ENCODE measurements at places on chromosomes 12 and 14. TPM values are rescaled to one million over a fixed set of nuclear protein-coding genes. Genes with fewer than 3 reads are reported as not detected.

DNA sequence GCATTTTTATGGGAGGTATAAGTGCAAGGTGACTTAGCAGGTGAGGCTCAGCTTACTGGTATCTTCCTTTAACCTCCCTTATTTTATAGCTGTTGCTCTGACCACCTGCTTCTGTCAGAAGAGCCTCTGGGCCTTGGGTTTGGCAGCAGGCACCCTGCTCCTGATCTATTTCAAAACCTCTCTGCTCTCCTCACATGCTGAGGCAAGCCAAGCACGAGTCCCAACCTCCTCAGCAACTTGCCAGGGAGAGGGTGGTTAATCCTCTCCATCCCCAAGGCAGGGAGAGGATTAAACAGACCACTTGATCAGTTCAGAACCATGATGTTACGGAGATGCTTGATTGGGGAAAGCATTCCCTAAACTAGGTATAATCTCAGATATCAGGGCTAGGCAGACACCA, 5.4 kb downstream of the PLEKHH1 start:
- no peak for ATAC-seq

DNA sequence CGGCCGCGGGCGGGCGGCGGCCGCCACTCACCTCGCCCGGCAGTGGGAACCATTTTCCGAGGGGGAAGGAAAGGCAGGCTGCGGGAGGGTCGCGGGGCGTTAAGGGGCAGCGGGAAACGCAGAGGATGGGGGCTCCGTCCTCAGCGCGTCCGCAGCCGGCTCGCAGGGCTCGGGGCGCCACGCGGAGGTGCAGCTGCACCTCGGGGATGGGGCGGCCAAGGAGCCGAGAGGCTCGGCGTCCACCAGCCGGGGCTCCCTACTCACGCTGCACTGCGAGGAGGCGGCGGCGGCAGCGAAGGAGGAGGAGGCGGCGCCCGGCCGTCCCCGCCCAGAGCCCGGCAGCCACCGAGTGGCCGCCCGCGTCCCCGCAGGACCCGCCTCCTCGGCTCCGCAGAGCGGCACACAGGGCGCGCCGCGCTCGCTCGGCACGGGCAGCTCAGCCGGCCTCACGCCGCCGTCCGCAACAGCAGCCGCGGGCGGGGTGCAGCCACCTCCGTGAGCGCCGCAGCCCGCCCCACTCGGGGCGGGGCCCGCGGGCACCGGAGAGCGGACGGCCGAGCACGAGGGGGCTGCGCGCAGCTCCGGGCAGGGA, at the start of gene ATP2B1:
Gene ATP2B1, minus strand, starts transcription at position 274 of the 592 bp plus-strand sequence. CDS start 52,952 bp downstream, outside the sequence.
- peak; percentile 47 for ATAC-seq

GRCh38 chr12:66683822-66684221, 4.9 kb upstream of the GRIP1 start:
- no peak for ATAC-seq

GRCh38 chr14:105165761-105166485, 2.7 kb downstream of the JAG2 start:
- ATAC-seq, result no peak

DNA sequence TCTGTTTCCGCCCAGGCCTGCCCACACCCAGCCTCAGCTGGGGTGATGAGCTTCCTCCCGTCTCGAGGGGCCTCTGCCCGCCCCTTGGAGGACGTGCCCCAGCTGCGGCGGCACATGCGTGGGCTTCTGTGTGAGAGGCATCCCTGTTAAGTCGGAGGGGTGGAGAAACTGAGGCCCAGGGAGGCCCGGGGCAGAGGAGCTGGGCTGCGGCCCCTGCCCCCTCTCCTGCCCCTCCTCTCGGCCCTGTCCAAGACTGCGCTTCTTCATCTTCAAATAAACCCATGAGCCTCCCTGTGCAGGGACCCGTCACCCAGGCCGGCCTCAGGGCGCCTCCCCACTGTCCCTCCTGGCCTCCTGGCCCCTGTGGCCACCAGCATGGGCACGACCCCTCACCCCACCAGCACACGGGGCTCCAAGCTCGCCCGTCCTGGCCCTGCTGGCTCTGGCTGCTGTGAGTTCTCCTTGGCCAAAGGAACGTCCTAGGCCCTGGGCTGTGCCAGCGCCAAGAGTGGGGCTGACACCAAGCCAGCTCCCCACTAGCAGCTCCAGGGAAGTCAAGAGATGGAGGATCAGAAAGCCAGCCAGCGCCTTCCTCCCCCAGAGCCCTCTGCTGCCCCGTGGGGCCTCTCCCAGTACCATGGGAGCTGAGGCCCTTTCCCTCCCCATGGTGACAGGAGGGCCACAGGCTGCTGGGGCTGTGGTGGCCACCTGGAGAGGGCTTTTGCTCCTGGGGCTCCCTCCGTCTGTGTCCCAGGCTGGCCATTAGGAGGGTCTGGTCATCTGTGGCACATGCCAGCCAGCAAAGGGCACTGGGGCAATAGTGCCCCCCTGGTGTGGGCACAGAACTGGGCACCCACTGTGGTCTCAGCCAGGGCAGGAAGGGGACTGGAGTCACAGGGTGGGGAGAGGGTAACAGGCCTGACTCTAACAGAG, 180.4 kb downstream of the KIF26A start:
- ATAC-seq, result no peak

- peak; percentile 4 for ATAC-seq
Measured at GRCh38 chr14:73712540-73713180, 1.5 kb downstream of the PNMA1 start.

- no peak for ATAC-seq
Measured at GRCh38 chr14:104821971-104822608, 21.2 kb downstream of the ZBTB42 start.

DNA sequence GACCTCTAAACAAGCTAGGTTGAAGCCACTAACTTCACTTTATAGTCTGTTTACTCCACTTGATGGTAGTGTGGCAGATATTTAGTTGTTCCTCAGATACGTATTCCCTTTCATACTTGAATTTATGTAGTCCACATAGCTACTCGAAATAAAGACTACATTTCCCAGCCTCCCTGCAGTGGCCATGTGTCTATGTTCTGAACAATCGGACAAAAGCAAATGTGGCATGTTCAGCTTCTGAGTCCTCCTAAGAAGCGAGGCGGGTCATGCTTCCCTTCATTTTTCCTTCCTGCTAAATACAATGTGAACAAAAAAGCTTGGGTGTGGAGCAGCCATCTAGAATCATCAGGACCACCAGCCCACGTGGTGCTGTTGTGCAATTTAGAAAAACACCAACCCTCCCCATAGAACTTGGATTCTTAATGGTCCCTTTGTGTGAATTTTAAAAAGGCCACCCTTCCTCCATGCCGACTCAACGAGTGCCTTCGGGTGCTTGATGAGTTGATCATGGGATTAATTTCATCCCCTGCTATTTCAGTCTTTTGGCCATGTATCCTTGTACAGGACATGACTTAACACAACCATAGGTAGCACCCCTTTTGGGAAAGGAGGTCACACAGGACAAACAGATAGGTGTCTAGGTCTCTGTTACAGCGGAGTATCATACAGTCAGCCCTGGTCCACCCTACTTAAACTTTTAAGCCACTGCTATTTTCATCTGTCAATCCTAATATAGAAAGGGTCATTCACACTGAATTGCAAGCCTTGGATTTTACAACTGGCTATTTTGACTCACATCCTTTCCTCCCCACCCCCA, 60.7 kb downstream of the ZFC3H1 start:
- ATAC-seq, result no peak

- ATAC-seq, result no peak
Measured at GRCh38 chr12:3305904-3306619, 184.9 kb upstream of the PRMT8 start.

- ATAC-seq, result peak; percentile 72
Measured at GRCh38 chr12:7188562-7189397, 706 bp upstream of the PEX5 start.

DNA sequence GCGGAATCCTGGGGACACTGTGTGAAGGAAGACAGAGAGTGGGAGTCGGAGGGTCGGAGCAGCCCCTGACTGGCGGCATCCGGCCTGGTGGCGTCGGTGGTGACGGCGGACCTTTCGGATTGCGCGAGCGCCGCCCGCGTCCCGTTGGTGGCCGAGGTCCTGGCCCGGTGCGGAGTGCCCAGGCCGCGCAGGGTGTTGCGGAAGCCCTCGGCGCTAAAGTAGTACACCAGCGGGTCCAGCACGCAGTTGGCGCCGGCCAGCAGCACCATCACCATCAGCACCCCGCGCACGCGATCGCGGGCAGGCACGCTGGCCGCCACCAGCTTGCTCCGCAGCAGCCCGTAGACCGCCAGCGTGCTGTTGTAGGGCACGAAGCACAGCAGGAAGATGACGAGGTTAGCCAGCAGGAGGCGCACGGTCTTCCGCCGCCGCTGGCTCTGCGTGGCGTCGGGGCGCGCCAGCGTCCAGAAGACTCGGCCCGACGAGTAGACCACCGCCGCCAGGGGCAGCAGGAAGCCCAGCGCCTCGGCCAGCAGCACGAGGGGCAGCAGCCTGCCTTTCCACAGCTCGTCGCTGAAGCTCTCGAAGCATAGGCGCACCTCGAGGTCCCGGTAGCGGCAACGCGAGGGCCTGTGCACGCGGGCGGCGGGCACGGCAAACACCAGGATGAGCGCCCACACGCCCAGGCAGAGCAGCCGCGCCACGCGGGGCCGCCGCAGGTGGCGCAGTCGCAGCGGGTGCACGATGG, 13.1 kb upstream of the CHD4 start:
- ATAC-seq, result no peak

DNA sequence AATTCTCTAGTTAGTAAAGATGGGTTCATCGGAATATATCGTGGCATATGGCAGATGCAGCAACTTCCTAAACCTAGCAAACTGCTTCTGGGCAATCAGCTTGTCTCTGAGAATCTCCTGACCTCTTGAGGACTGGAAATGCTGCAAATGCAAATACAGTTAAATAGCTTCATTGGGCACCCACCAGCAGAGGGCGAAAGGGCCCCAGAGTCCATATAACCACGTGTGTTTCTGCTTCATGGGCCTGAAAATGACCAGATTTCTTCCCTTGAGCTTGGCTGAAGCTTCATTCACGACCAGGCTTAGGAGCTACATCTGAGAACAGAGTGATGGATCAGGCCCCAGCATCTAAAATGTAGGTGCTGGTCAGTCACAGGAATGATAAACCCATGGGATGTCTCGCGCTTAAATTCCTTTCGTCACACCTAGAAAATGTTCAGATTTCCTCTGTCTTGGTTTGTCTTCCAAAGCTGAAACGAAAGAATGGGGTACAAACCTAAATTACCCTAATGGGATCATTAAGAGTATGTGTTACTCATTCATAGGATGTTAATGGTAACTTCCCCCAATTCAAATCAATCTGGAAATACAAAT, 1482.5 kb upstream of the TMEM132C start:
- no peak for ATAC-seq

DNA sequence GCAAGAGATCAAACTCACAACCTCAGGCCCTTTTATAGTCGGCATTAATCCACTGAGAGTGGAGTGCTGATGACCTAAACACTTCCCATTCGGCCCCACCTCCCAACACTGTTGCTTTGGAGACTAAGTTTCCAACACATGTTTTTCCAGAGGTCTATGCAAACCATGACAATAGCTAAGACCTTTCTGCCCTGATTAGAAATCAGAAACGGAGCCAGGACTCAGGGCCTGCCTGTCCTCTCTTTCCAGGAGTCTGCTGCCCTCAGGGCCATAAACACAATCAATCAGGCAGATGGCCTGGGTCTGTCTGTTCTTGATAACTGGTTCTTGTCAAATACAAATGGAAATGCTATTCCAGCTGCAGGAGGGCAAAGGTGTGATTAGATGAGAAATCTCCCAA, 97.2 kb upstream of the PSMC1 start:
- ATAC-seq, result peak; percentile 64

DNA sequence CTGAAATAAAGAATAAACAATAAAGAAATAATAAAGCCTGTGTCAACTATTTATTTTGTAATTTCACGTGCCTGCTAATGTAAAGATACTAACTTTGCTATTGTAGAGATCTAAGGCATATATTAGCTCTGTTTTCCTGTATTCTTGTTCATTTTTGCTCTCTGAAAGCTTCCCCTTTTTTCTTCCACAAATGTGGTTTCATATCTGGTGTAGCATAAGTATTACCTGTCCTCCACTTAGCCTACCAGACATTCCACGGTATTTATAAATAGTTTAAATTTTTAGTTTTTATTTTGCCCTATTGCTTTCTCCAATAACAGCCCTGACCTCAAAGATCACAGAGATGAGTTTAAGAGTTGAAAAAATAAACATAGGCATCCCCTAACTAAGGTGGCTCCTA, 92.6 kb upstream of the ATP2B1 start:
- ATAC-seq, result no peak

DNA sequence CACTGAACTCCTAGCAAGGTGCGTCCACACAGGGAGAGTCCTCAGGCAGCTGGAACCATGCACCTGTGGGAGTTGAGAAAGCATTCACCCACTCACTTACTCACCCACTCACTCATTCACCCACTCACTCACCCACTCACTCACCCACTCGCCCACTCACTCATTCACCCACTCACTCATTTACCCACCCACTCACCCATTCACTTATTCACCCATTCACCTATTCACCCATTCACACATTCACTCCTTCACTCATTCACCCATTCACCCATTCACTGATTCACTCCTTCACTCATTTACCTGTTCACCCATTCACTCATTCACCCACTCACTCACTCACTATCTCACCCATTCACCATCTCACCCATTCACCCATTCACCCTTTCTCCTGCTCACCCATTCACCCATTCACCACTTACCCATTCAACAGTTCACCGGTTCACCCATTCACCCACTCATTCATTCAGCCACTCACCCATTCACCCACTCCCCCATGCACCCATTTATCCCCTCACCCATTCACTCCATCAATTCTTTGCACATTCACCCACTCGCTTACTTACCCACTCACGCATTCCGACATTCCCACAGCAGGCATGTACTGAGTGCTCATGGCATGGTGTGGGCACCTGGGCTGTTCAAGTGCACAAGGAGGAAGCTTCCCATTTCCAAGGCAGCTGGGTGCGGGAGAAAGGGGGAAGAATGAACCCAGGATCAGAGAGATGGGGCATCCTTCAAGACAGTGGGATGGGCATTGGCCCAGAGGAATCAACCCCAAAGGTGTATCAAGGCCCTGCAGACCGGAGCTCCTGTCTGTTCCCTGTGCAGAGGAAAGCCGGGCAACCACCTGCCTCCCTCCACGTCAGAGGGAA, 135.2 kb upstream of the C14orf180 start:
- ATAC-seq, result no peak

ENTPD5 gene
- 8.7 TPM for total RNA-seq

ARHGEF25 gene
- 22.5 TPM for total RNA-seq

ALKBH1 gene
- 10.1 TPM for total RNA-seq

NXPH4 gene
- 12.1 TPM for total RNA-seq

Data from motor neuron (in vitro differentiated cells).